ENCODE measurements at places on chromosomes 3 and 15. TPM values are rescaled to one million over a fixed set of nuclear protein-coding genes. Genes with fewer than 3 reads are reported as not detected.
A peak's percentile ranks its signal among the peaks of the same experiment; 100 is the strongest.

DNA sequence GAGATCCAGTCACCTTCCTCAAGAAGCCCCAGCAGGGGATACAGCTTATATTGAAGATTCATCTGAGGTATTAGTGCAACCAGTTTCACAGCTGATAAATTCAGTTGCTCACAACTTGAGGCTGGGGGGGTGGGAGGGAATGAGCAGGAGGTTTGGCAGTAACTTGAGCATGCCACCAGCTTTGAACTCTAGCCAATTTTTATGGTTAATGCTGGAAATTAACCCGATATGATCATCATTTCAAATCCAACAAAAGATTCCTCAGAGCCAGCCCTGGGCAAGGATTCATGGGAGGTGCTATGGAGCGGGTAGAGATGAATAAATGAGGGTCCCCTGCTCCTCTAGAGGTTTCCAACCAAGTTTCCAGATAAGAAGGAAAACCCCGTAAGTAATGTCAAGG, 73.1 kb upstream of the HES1 start:
- no peak for DNase-seq
- H3K27ac ChIP-seq: no peak overlapping the region
- no peak overlapping the region for H3K4me3 ChIP-seq
- no peaks in the 10 kb centered on the region for H3K36me3 ChIP-seq
- H3K27me3 ChIP-seq: peaks cover 14% of the 10 kb centered on the region

Gene TKT
- 349 TPM for total RNA-seq

GRCh38 chr3:150083655-150084042, 113.0 kb upstream of the PFN2 start:
- H3K27ac ChIP-seq: peak overlapping the region; percentile 0
- peak overlapping the region; percentile 60 for H3K4me3 ChIP-seq
- H3K27me3 ChIP-seq: no peaks in the 10 kb centered on the region
- H3K36me3 ChIP-seq: no peaks in the 10 kb centered on the region
- H3K4me1 ChIP-seq: peaks cover 16% of the 10 kb centered on the region

DNA sequence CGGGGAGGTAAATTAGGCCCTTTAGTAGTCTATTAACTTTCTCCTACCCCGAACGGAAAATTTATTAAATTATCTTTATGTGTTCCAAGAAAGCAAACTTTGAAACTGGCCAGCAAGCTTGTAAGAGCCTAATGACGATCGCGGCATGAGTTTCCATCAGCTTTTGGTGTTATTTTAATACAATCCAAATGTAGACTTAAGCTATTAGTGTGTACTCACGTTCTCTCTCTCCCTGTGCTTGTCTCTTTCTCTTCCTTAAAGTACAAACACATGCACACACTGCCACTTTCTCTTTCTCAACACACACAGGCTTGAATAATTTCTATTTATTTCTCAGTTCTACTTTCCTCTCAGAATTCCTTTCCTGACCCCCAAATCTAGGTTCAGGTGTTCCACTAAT, 108.8 kb upstream of the MME start:
- no peak overlapping the region for H3K27ac ChIP-seq
- H3K27me3 ChIP-seq: no peaks in the 10 kb centered on the region
- peaks cover 6% of the 10 kb centered on the region for H3K4me1 ChIP-seq
- peak; percentile 17 for DNase-seq
- H3K4me3 ChIP-seq: no peak overlapping the region

DNA sequence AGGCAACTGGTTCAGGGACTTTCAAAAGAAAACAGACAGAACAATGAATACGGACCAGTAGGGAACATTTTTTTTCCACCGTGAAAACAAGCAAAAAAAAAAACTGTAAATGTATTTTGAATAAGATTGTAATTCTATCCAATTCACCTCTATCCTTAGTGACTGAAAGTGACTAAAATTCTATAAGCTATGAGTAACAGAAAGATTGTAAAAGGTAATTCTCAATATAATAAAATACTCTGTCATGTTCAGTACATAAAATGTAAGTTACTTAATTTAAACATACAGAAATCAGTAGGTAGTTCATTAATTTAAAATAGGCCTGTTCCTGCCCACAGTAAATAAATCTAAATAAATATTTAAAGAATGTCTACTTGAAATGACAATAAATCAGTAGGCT, 368.2 kb upstream of the ARHGEF26 start:
- H3K27me3 ChIP-seq: no peaks in the 10 kb centered on the region
- no peak overlapping the region for H3K4me3 ChIP-seq
- DNase-seq: no peak
- no peak overlapping the region for H3K27ac ChIP-seq
- no peaks in the 10 kb centered on the region for H3K36me3 ChIP-seq
- no peaks in the 10 kb centered on the region for H3K4me1 ChIP-seq

- no peak overlapping the region for H3K4me3 ChIP-seq
- H3K36me3 ChIP-seq: no peaks in the 10 kb centered on the region
- no peaks in the 10 kb centered on the region for H3K4me1 ChIP-seq
- H3K27me3 ChIP-seq: no peaks in the 10 kb centered on the region
These were observed 377.1 kb downstream of the VPS13C start for GRCh38 chr15:61682891-61683735.

GRCh38 chr15:67253549-67254237, 768 bp downstream of the AAGAB start:
- H3K27me3 ChIP-seq: no peaks in the 10 kb centered on the region
- peak overlapping the region; percentile 83 for H3K27ac ChIP-seq
- no peaks in the 10 kb centered on the region for H3K36me3 ChIP-seq
- peaks cover 2% of the 10 kb centered on the region for H3K4me1 ChIP-seq

Data from IMR-90 (cell line).